ENCODE measurements at places on chromosomes 6 and 20.
A peak's percentile ranks its signal among the peaks of the same experiment; 100 is the strongest.

DNA sequence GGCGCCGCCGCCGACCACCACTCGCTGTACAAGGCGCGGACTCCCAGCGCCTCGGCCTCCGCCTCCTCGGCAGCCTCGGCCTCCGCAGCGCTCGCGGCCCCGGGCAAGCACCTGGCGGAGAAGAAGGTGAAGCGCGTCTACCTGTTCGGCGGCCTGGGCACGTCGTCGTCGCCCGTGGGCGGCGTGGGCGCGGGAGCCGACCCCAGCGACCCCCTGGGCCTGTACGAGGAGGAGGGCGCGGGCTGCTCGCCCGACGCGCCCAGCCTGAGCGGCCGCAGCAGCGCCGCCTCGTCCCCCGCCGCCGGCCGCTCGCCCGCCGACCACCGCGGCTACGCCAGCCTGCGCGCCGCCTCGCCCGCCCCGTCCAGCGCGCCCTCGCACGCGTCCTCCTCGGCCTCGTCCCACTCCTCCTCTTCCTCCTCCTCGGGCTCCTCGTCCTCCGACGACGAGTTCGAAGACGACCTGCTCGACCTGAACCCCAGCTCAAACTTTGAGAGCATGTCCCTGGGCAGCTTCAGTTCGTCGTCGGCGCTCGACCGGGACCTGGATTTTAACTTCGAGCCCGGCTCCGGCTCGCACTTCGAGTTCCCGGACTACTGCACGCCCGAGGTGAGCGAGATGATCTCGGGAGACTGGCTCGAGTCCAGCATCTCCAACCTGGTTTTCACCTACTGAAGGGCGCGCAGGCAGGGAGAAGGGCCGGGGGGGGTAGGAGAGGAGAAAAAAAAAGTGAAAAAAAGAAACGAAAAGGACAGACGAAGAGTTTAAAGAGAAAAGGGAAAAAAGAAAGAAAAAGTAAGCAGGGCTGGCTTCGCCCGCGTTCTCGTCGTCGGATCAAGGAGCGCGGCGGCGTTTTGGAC lies 2.0 kb downstream of the SOX4 start:
- no peak for DNase-seq

DNA sequence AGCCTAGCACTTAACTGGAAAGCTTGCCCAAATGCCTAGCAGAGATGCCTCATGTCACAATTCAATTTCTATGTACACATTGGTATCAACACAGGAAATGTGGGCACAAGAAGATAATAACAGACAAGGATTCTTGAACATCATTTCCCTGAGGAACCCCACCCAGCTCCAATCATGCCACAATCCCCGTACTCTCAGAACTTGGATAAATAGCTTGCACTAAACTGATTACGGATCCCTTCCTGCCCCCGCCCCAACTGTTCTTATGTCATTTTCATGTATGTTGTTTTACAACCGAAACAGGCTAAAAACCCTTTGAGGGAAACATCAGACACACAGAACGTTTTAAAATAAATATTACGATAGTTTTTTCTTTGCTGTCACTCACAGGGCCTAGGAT lies 87.1 kb downstream of the BACH2 start:
- no peak for DNase-seq

DNA sequence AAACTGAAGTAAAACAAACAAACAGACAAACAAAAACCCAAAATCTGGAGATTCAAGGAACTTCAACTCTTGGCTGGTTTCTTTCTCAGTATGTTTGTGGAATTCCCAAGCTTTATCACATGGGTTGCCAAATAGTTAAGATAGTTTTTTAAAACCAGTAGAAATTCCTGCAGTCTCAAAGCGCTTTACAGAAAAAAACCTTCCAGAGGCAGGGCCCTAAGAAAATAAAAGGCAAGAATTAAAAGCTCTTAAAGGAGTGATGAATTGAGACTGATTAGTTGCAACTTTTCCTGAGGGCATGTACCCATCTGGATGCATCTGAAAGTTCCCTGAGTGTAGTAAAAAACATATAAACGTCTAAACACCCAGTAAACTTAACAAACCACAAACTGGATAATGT lies 25.9 kb upstream of the PTCHD4 start:
- no peak for DNase-seq

- DNase-seq, result no peak
Observed at GRCh38 chr6:165886169-165886568, 223.1 kb upstream of the PDE10A start.

DNA sequence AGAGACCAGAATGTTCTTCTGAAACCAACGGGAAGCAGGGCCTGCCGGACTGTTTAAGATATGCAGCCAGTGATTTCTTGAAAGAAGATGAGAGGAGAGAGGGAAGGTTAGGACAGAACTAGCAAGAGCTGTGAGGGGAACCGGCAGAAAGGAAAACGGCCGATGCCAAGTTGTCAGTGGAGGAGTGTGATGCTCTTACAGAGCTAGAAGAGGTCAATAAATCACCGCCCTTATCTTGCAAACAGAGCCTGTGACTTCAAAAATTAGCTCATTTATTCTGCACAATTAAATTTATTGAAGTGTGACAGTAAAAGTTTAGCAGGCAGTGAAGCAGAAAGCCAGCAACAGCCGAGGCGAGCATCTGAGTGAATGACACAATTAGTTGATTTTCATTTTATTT lies 509.5 kb upstream of the ID4 start:
- DNase-seq, result no peak

DNA sequence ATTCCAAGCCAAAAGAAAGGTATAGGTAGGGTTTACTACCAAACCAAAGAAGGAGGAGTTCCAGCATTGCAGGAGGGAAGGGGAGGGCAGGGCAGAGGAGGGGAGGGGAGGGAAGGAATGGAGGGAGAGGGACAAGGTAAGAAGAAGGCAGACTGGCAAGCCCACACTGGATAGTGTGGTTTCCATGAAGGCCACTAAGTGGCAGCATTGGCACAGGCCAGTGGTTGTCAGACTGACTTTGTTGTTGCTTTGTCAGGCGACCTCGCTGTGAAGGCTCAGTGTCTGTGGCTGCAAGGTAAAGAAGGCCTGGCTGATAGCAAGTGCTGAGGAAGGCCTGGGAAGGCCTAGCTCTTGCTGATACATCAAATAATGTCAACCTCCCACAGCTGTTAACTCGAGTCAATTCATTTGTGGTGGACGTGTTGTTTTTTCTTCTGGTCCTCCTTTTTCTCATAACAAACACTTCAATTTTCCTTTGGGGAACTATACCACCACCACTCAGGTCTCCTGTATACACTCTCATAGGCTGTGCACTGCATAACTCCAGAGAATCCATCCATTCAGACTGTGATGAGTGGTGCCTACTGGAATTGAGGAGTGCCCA lies 7.7 kb upstream of the ZNF334 start:
- DNase-seq, result peak; percentile 26

GRCh38 chr6:30780642-30780920 lies 36.2 kb upstream of the IER3 start:
- no peak for DNase-seq

- no peak for DNase-seq
Observed at GRCh38 chr6:77145244-77145643, 318.0 kb downstream of the HTR1B start.

GRCh38 chr6:154738551-154738961 lies 5.3 kb downstream of the SCAF8 start:
- DNase-seq, result no peak

DNA sequence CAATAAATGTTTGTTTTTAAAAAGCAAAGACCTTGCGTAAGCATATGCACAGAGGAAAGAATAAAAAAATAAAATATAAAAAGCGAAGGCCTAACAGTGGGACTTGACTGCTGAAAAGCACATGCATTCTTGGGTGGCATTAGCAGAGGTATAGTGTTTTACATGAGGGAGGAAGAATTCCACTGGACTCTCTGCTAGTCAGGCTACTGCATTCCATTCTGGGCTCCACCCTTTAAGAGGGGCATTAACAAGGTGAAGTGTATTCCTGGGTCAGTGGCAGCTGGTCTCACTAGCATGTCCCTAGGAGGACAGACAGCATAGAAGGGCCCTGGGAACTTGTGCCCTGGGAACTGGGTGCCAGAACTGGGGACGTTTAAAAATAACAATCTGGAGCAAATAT lies 134.1 kb downstream of the SOBP start:
- DNase-seq, result no peak

- DNase-seq, result no peak
Observed at GRCh38 chr6:157999168-158000051, 17.7 kb downstream of the SYNJ2 start.

GRCh38 chr6:113723182-113723581 lies 134.0 kb upstream of the MARCKS start:
- DNase-seq, result no peak

DNA sequence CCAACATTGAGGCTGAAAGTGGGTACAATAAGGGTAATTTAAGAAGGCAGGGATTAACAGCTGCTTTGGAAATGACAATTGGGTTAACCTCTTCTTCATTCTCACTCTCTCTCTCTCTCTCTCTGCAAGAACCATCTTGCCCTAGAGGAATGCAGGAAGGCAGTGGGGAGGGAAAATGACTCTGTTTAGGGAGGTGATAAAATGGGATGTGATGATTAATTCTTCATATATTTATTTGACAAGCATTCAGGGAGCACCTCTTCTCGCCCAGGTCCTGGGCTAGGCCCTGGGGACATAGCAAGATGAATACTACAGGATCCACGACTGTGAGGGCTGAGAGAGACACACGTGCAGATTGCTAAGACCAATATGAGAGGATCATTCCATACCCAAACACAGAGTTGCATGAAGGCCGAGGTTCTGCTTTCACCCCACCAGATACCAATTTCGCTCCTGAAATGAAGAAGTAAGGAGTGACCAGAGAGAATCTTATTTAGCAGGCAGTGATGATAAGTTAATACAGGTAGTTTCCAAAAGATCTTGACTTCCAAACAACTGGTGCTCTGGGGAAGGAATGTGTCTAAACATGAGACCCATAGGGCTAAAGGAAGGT lies 13.3 kb upstream of the PTPN1 start:
- no peak for DNase-seq

- DNase-seq, result no peak
Observed at GRCh38 chr6:21271428-21272155, 322.0 kb upstream of the SOX4 start.

- DNase-seq, result no peak
Observed at GRCh38 chr6:144248476-144249301, 36.4 kb upstream of the UTRN start.

DNA sequence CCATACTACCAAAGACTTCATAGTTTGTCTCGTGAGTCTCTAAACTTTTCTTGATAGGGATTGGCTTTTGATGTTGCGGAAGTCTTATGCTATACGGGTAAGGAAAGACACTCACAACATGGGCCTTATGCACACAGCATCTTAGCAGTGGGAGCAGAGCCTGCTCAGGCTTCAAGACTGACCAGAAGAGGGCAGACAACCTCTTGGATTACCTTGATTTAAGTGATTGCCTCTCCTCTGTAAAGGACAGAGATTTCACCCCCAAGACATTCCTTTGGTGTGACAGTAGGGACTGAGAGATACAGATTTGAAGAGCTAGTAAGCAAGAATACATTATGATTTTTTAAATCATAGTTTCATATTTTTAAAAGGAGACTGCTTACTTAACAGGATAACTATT lies 71.0 kb upstream of the SAMD3 start:
- no peak for DNase-seq

GRCh38 chr6:150269857-150270223 lies 99.0 kb upstream of the IYD start:
- no peak for DNase-seq

DNA sequence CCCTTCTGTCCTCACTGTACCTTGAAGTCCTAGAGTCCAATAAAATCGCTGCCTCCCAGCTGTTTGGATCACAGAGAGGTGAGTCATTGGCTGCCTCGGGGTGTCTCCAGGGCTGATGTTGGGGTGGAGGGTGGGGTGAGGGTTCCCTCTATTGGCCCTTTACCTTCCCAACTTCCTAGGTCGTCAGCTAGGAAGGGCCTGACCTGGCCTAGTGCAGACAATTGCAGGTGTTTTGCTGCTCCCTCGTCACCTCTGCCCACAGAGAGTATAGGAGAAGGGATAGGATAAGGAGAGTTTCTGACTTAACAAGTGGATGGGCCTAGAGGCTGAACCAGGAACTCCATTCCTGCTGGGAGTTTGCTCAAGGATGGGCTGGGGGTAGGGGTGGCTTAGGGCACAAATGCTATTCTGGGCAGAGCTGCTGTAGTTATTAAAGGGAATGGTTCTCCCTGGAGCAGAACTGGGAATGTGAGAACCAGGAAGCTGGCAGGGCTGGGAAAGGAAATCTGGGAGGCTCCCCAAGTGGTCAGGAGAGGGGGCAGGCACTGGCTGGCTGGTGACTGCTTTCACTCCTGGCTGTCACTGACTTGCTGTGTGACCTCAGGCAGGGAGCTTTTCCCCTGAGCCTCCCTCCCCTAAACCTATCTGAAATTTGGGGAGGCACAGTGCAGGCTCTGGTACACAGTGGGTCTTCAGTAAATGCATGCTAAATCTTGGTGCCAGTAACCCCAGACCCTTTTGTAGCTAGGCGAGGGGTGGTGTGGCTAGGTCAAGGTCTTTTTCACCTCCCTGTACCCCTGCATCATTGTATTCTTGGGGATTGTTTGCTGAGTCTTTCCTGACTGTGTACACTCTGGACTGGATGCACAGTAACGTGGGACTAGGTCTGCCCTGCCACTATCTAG lies 1.5 kb downstream of the TP53INP2 start:
- no peak for DNase-seq

DNA sequence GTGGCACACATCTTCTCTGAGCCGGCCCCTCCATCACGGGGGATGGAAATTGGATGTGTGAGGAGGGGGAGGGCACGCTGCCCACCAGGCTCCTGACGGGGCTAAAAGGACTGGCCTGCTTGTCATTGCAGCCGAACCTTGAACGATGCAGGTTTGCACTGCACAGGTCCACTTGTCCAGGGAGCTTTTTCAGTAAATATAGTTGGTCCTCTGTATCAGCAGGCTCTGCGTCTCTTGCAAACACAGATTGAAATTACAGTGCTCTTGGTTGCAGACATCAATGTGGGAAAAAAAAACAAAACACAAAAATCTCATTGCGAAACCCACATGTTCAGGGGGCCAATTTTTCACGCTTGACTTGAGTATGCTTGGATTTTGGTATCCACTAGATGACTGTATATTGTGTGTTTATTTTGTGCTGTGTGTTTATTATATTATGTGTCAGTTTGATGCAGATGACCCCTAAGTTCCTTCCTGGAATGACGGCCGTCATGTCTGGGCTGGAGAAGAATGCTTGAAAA lies 29.2 kb downstream of the ERMARD start:
- no peak for DNase-seq
